Naive B cell (primary cell): ENCODE measurements at places on chromosomes 13 and 19. TPM values are rescaled to one million over a fixed set of nuclear protein-coding genes. Genes with fewer than 3 reads are reported as not detected.

DNA sequence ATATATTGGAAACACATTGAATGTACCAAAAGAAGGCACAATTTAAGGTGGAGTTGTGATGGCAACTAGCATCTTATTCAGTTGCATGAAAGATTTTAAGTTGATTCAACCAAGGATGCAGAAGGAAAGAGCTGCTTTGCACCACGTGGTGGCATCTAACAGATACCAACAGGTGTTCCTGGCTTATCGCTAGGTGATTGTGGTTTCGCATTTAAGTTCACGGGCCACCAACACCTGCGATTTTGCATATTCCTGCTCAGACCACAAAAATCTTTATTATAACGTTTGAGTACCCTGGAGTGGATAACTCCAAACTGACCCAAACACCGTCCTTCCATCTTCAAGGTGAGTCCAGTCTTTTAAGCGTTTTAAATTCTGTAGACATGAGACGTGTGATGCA, 45.3 kb downstream of the RGCC start:
- peak overlapping the region; percentile 63 for H3K4me3 ChIP-seq
- DNase-seq, result peak; percentile 44
- no peaks in the 10 kb centered on the region for H3K27me3 ChIP-seq
- no peak overlapping the region for H3K27ac ChIP-seq
- H3K36me3 ChIP-seq, result peaks cover 16% of the 10 kb centered on the region
- H3K4me1 ChIP-seq, result peaks cover 47% of the 10 kb centered on the region

DNA sequence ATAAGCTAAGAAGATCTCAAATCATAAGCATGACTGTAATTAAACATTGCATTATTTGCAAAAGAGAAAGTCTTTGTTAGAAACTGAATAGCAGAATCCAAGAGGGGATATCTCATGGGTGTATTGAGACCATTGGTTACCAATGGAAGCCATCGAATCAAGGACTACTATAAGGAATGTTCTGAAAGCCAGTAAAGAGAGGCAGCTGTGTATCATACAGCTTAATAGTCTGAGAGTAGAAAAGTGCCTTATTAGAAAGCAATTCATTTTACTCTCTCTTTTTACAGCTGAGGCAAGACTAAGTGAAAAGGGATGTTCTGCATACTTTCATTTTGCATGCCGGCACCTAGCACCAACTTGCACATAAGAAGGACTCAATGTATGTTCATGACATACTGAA, 7.6 kb upstream of the DCT start:
- no peaks in the 10 kb centered on the region for H3K36me3 ChIP-seq
- peaks cover 7% of the 10 kb centered on the region for H3K27me3 ChIP-seq
- H3K4me1 ChIP-seq, result no peaks in the 10 kb centered on the region
- DNase-seq, result no peak

DNA sequence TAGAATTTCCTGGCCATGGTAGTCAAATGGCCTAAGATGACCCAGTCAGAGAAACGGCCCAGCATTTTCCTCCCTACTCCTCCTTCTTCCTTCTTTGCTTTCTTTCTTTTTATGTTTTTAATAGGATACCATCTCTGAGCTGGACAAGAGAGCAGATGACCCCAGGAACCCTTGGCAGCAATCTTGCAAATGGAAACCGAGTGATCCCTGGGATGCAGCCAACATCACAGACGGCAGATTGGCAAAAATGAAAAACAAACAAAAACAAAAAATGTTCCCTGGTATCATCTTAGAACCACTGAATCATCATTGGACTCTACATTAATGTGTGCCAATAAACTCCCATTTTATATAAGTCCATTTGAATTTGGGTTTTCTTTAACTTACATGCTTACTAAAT, 424.4 kb downstream of the FGF14 start:
- no peaks in the 10 kb centered on the region for H3K27me3 ChIP-seq
- DNase-seq, result no peak
- H3K4me3 ChIP-seq, result no peak overlapping the region
- no peaks in the 10 kb centered on the region for H3K4me1 ChIP-seq
- no peak overlapping the region for H3K27ac ChIP-seq

GRCh38 chr19:35279985-35280821, 2.1 kb upstream of the HAMP start:
- H3K36me3 ChIP-seq, result no peaks in the 10 kb centered on the region
- peak overlapping the region; percentile 92 for H3K27ac ChIP-seq
- DNase-seq, result peak; percentile 33
- peaks cover 54% of the 10 kb centered on the region for H3K4me1 ChIP-seq

GRCh38 chr13:112124141-112124540, 57.2 kb downstream of the SOX1 start:
- no peak overlapping the region for H3K27ac ChIP-seq
- H3K4me3 ChIP-seq, result no peak overlapping the region
- no peak for DNase-seq
- no peaks in the 10 kb centered on the region for H3K36me3 ChIP-seq
- no peaks in the 10 kb centered on the region for H3K4me1 ChIP-seq
- peaks cover 7% of the 10 kb centered on the region for H3K27me3 ChIP-seq

- no peaks in the 10 kb centered on the region for H3K36me3 ChIP-seq
- H3K4me3 ChIP-seq, result no peak overlapping the region
These were observed 143.9 kb upstream of the TSC22D1 start for GRCh38 chr13:44719857-44720671.

GRCh38 chr13:52945348-52945747, 83.3 kb upstream of the OLFM4 start:
- no peaks in the 10 kb centered on the region for H3K36me3 ChIP-seq
- H3K4me1 ChIP-seq, result no peaks in the 10 kb centered on the region
- H3K27ac ChIP-seq, result no peak overlapping the region
- no peak for DNase-seq
- no peak overlapping the region for H3K4me3 ChIP-seq
- peaks cover 9% of the 10 kb centered on the region for H3K27me3 ChIP-seq

GRCh38 chr19:17337675-17338432, 501 bp downstream of the GTPBP3 start:
- H3K27ac ChIP-seq, result peak overlapping the region; percentile 97
- H3K4me3 ChIP-seq, result peak overlapping the region; percentile 95
- H3K27me3 ChIP-seq, result peaks cover 8% of the 10 kb centered on the region
- peaks cover 41% of the 10 kb centered on the region for H3K4me1 ChIP-seq
- DNase-seq, result no peak
- no peaks in the 10 kb centered on the region for H3K36me3 ChIP-seq

GRCh38 chr13:26722321-26722720, 38.3 kb downstream of the GPR12 start:
- H3K4me3 ChIP-seq, result peak overlapping the region; percentile 20
- H3K27me3 ChIP-seq, result no peaks in the 10 kb centered on the region
- H3K36me3 ChIP-seq, result no peaks in the 10 kb centered on the region
- H3K27ac ChIP-seq, result no peak overlapping the region
- peaks cover 10% of the 10 kb centered on the region for H3K4me1 ChIP-seq
- DNase-seq, result no peak

DNA sequence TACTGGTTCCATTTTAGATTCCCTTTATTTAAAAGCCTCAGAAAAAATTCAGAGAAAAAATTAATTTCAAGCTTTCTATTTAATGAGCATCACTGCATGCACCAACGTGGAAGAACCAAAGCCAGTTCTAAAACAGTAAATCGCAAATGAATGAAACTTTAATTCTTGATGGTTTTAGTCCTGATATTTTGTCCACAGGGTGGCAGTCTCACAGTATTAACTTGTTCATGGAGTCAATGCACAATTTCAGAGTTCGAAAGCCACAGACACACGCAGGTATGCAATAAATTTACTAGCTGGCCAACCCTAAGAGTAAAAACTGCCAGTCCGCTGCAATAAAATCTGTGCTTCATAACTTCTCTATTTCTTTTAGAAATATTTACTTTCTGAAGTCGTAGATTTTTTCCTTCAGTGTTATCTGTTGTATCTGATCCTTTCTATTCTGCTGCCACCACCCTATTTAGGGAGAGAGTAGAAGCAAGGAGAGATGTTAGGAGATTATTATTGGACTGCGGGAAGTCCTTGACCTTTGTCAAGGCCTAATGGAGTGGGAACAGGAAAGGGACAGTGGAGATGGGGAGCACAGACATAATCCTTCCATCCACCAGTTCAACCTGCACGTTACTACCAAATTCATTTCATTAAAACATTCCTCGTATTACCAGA, 7.0 kb upstream of the WBP4 start:
- no peaks in the 10 kb centered on the region for H3K36me3 ChIP-seq
- peak overlapping the region; percentile 81 for H3K4me3 ChIP-seq
- H3K27ac ChIP-seq, result peak overlapping the region; percentile 11
- peak; percentile 39 for DNase-seq

- H3K27me3 ChIP-seq, result no peaks in the 10 kb centered on the region
- no peak overlapping the region for H3K4me3 ChIP-seq
- H3K4me1 ChIP-seq, result no peaks in the 10 kb centered on the region
- no peaks in the 10 kb centered on the region for H3K36me3 ChIP-seq
- no peak for DNase-seq
These were observed 280.8 kb downstream of the ABCC4 start for GRCh38 chr13:95020298-95020987.

DNA sequence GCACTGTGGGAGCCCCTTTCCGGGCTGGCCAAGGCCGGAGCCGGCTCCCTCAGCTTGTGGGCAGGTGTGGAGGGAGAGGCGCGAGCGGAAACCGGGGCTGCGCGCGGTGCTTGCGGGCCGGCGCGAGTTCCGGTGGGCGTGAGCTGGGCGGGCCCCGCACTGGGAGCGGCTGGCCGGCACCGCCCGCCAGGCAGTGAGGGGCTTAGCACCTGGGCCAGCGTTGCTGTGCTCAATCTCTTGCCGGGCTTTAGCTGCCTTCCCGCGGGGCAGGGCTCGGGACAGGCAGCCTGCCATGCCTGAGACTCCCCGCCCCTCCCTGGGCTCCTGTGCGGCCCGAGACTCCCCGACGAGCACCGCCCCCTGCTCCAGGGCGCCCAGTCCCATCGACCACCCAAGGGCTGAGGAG, 405.2 kb upstream of the PRR20A start:
- no peak for DNase-seq
- H3K4me1 ChIP-seq, result no peaks in the 10 kb centered on the region
- H3K27me3 ChIP-seq, result no peaks in the 10 kb centered on the region
- no peak overlapping the region for H3K4me3 ChIP-seq

DNA sequence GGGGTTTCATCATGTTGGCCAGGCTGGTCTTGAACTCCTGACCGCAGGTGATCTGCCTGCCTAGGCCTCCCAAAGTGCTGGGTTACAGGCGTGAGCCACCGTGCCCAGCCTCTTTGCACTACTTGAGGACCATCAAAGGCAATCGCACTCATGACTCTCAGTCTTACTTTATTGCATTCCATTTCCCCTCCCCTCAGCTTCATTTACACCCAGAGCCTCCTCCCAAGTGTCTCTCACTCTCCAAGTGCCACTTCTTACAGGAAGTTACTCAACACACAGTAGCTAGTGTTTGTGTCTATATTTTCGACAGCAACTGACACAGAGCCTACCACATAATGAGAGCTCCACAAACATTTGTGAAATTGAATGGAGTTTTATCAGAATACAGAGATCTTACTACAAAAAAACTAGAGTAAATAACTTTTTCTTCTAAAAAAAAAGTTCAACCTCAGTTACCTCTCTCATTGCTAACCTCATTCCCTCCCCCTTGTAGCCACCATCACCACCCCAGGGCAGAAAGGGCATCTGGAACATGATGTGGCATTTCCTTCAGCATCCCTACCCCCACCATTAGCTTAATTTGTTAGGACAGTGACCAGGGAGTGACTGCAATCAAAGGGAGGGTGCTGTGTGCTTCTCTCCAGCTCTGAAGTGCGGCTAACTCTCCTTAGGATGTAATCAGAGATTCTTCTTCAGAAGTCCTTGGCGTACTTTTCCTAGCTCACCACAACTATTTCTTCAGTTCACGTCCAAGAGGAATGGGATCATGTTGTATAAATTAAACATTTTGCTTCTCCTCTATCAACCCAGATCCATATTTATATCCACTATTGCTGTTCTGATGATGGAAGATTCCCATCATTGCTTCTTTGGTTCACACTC, 17.0 kb upstream of the RUBCNL start:
- peaks cover 68% of the 10 kb centered on the region for H3K4me1 ChIP-seq
- peak overlapping the region; percentile 21 for H3K27ac ChIP-seq
- no peaks in the 10 kb centered on the region for H3K27me3 ChIP-seq
- no peak for DNase-seq
- no peaks in the 10 kb centered on the region for H3K36me3 ChIP-seq

- peak overlapping the region; percentile 79 for H3K4me3 ChIP-seq
- peaks cover 42% of the 10 kb centered on the region for H3K4me1 ChIP-seq
- H3K27ac ChIP-seq, result no peak overlapping the region
- no peak for DNase-seq
These were observed 3.6 kb downstream of the ZNF507 start for GRCh38 chr19:32349051-32349450.

DNA sequence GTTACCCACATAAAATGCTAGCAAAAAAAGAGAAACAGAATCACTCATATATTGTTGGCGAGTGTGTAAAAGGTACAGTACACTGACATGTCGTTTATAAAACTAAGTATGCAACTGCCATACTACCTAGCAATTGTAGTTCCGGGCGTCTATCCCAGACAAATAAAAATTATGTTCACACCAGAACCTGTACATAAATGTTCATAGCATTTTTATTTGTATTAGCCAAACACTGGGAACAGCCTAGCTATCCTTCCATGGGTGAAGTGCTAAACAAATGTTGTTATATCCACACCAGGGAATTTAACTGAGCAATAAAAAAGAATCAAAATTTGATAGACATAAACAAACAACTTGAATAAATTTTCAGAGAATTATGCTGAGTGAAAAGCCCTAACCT, 28.9 kb upstream of the POSTN start:
- H3K4me1 ChIP-seq, result no peaks in the 10 kb centered on the region
- no peaks in the 10 kb centered on the region for H3K36me3 ChIP-seq
- DNase-seq, result no peak
- H3K27ac ChIP-seq, result no peak overlapping the region
- H3K4me3 ChIP-seq, result no peak overlapping the region

The RFPL4AL1 gene
- not detected for polyA plus RNA-seq

The GNG8 gene
- not detected for polyA plus RNA-seq

The KIR3DL1 gene
- polyA plus RNA-seq, result not detected

The KRTDAP gene
- polyA plus RNA-seq, result not detected

The SERTM1 gene
- polyA plus RNA-seq, result not detected

The LYL1 gene
- 53.1 TPM for polyA plus RNA-seq

The MBD3L2 gene
- polyA plus RNA-seq, result not detected

The SMIM7 gene
- polyA plus RNA-seq, result 83.9 TPM

The CEACAM8 gene
- polyA plus RNA-seq, result not detected

The CALM3 gene
- 115 TPM for polyA plus RNA-seq
